ENCODE measurements at places on chromosomes 16 and 17.
A peak's percentile ranks its signal among the peaks of the same experiment; 100 is the strongest.

DNA sequence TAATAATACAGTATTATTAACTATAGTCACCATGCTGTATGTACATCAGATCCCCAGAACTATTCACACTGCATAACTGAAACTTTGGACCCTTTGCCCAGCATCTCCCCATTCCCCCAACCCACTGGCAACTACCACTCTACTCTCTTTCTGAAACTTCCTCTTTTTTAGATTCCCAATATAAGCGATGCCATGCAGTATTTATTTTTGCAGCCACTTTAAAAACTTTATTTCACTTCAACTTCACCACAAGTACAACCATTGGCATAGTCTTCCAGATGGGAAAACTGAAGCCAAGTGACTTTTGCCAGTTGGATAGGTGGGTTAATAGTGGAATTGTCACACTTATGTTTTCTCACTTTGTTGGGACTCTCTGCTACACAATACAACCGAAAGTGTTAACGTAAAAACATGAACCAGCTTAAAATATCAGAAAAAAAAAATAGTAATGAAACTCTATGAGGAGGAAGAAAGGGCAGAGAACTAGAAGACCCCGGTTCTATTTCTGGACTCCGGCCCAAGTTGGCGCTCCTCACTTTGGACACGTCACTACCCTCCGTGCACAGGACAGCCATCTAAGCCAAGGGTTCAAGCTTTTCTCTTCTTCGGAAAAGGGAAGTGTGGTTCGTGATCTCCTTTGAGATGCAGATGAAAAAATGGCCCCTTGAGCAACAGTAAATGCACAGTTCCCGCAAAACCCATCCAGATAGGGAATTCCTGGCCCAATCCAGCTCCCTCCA lies 743 bp downstream of the SHCBP1 start:
- DNase-seq: no peak

DNA sequence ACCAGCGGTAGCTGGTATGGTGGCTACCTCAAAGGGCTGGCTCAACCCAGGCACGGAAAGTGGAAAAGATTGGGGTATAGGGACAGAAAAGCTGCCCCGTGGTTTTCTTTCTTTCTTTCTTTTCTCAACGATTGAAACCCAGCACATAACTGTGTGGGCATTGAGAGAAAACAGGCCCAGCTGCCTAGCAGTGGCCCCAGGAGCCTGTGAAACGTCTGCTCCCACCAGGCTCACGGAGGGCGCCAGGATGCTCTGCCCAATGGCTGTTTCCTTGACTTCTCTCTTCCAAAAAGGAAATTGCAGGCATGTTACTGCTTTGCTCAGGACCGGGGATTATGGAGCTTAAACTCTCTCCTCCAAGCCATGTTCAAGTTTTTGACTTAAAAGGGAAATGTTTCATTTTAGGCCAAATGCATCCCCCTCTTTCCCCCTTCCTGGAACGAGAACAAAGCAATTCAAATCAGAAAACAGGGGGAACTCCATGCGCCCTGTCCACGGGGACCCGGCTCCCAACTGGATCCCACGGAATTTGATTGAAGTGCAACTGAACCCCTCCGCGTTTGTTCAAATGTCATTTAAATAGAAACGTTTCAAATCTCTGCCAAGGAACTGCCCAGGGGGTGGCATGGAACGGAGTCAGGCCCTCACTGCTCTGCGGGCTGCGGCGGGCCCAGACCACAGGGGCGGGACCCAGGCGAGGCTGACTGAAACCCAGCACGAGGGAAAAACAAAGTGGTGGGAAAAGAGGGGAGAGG lies 133.5 kb downstream of the RGS9 start:
- DNase-seq: no peak

DNA sequence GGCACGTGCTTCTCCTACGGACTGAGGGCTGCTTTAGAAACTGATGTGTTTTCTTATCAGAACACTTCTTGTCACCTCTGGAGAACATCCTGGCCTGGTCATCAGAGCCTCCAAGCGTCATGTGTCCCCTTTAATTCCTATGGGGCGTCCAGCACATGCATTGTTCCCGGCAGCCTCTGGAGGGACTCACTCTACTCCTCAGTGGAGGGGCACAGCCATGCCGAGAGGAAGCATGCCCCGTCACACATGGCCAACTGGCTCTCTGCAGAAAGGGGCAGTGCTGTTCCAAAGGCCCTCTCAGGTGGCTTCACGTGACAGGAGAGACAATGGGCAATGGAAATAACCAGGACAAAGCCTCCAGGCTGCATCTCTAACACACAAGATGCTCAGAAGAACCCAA lies 31.8 kb downstream of the CDRT15L2 start:
- no peak for DNase-seq

DNA sequence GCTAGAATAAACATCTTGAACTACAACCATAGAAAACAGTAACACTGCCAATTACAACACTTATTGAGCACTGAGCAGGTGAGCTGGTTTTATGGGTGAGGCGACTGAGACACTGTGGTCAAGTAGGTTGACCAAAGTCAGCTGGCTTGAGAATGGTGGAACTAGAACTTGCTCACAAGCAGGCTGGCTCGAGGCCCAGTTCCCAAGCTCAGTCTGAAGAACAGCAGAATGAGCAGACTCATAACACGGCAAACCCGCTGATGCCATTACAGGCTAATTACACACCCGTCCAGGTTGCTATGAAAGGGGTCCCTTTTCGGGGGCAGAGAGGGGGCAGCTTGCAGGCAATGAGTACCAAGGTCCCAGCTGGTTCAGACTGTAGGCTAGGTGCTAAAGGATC lies 6.5 kb downstream of the ZZEF1 start:
- DNase-seq: no peak

DNA sequence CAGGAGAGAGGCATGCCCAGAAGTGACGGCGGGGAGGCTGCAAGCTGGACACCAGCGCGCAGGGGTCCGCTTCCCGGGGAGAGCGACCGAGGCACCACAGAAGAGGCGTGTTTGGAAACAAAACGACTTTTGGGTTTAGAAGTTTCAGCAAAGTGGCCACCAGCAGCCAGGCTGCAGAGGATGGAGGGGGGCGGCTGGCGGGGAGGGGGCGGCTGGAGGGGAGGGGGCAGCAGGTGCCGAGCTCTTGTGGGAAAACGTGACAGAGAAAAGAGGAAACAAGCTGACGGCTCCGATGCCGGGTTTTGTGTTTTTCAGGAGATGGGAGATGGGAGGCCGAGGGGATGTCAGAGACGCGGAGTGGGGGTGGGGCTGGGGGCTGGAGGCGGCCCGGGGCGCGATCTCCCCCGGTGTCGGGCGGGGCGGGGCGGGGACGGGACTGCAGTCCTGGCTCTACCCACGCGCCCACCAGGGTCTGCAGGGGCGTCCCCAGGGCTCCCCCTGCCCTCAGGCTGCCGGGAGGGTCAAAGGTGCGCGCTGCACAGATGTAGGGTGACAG lies 32.1 kb upstream of the RPH3AL start:
- no peak for DNase-seq

- DNase-seq: no peak
Measured at GRCh38 chr16:1475552-1476114, 805 bp upstream of the CLCN7 start.

DNA sequence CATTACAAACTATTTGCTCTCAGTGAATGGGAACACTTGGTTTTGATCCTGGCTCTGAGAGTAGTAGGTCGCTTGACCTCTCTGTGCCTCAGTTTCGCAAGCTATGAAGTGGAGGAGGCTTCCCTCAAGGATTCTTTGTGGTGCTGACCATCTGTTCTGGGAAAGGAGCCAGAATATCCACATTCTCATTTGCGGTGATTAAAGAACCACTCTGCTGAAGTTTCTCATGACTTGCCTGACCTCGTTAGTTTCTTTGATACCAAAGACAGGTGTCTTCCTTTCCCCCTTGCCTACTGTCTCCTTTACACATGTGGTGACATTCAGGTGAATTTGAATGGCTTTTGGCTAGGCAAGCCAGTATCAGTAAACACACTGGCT lies 116.0 kb downstream of the SNX29 start:
- no peak for DNase-seq

DNA sequence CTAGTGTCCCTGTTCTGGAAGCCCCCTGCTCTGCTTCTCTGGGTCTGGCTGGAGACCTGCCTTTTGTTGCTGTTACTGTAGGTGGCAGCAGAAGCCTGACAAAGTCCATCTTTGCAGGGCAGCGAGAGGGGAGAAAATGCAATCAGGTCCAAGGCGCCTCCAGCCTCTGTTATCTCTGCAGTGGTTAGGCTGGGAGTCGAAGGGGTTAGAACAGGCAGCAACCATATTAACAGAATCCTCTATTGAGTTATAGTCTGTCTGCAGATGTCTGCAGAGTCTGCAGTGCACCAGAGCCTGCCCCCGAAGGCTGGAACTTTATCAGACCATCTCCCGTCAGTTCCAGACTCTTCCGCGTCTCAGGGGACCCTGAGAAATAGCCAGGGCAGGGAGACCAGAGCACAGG lies 404.9 kb upstream of the EEF2KMT start:
- DNase-seq: no peak

- no peak for DNase-seq
Measured at GRCh38 chr16:23843143-23843542, 7.4 kb downstream of the PRKCB start.

GRCh38 chr17:53191878-53192277 lies 630.8 kb upstream of the KIF2B start:
- DNase-seq: no peak

- DNase-seq: no peak
Measured at GRCh38 chr16:64182985-64183384, 938.9 kb downstream of the CDH11 start.

- DNase-seq: no peak
Measured at GRCh38 chr17:42077755-42078154, 20.5 kb downstream of the ZNF385C start.

GRCh38 chr17:19021622-19022083 lies 17.1 kb upstream of the FAM83G start:
- peak; percentile 33 for DNase-seq

GRCh38 chr16:15950161-15950854 lies 892 bp downstream of the ABCC1 start:
- peak; percentile 61 for DNase-seq

- DNase-seq: no peak
Measured at GRCh38 chr16:15942931-15943690, 6.3 kb upstream of the ABCC1 start.

DNA sequence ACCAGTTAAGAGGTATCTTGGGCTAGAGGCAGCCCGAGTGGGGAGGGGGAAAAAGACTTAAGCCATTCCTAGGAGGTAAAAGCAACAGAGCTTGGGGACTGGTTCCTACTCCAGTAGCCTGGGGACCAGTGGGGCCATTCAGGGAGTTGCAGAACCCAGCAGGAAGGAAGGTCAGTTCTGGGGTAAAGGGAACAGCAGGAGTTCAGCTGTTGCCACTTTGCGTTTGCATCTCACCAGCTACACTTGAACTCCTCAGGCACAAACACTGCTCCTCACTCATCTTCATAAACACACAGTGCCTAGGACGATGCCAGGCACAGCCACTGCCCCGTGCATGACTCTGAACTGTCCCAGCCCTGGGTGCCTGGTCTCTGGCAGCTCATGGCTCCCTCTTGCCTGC lies 4.0 kb downstream of the HAP1 start:
- DNase-seq: no peak

GRCh38 chr16:1495889-1496262 lies 2.7 kb downstream of the TELO2 start:
- DNase-seq: no peak

DNA sequence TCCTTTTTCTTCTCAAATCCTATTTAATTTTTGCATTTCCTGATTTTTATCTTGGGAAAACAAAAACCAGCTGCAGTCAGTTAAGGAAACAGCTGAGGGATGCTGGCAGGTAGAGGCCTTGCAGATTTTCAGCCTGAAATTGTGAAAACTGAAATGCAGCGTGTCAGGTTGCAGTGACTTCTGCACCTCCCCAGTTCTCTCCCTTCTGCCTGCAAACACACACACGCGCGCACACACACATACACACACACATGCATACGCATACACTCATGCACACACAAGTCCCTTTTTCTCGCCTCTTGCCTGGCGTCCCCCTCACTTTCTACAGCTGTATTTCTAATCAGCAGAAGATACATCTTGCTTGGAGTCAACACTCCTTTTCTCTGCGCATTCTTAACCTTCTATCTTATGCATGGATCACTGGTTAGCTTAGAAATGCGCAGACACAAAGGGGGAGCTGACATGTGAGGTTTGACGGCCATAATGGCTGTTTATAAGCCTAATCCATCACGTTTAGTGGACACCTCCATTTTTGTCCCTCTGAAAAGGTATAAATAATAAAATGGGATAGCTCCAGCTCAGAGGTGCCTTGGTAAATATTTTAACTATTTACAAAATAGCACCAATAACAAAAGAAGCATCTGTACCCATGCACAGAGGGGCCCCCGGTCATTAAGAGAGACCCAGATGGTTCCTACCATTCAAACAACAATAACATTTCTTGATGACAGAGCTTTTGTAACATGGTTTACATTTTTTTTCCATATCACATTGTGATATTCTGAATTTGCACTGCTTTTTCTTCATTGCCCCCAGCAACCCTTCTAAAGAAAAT lies 392.1 kb upstream of the SALL1 start:
- no peak for DNase-seq

DNA sequence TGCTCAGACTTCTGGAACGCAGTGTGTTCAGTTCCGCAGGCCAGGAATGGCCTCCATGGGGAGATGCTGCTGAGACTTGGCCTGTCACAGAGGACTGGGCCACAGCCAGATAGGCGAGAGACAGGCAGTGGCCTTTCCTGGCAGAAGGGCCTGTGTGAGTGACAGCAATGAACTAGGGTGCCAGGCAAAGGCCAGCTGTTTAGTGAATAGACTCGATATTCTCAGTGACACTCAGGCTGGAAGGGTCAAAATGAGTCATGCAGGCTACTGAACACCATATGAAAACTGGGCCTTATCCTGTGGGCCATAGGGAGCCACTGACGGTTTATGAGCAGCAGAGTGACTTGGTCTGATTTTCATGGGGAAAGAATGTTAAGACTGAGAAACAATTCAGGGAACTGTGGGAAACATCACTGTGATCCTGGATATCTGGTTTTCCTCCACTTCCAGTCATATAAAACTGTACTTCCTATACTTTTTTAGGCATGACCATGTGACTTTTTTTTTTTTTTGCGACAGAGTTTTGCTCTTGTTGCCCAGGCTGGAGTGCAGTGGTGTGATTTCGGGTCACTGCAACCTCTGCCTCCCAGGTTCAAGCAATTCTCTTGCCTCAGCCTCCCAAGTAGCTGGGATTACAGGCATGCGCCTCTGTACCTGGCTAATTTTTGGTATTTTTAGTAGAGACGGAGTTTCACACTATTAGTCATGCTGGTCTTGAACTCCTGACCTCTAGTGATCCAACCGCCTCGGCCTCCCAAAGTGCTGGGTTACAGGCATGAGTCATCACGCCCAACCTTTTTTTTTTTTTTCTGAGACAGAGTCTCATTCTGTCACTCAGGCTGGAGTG lies 5.2 kb upstream of the NUBP1 start:
- DNase-seq: peak; percentile 69

DNA sequence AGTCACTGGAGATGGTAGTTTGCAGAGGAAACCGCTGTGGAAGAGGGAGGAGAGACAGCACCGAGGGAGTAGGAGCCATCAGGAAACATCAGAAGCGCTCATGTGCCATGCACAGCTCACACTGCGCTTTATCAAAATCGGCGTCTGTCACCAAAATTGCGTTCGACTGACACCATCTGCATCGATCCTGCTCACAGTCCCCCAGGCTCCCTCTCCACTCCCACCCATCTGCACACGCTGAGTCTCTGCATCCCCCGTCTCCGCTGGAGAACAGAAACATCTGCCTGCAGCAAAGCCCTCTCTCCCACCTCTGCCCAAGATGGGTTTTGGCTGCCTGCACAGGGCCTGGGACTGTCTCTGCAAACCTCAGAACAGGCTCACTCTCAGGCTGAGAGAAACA lies 187.5 kb upstream of the RPL38 start:
- no peak for DNase-seq
